ENCODE measurements at places on chromosomes 1 and 21.

GRCh38 chr1:39576016-39576657, 453 bp downstream of the PABPC4 start:
- DNase-seq = no peak

- no peak for DNase-seq
Measured at GRCh38 chr1:45089711-45090110, 77.7 kb downstream of the UROD start.

- peak; percentile 34 for DNase-seq
Measured at GRCh38 chr1:178768423-178768822, 43.4 kb downstream of the RALGPS2 start.

DNA sequence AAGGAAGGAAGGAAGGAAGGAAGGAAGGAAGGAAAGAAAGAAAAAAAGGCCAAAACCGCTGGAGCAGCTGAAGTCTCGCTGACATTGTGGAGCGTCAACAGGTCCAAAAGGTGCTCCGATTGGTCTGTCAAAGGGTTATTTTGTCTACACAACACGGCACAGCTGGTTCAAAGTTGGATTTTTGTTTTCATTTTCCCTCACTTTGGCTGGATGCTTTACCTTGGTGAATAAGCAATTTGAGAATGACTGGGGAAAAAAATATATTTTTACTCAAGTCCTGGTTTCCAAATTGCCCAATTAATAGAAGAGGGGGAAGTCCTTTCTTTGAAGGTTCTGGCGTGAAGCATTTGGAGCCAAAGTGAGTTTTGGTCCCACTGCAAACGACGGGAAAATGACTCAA, 19.3 kb upstream of the PAX7 start:
- no peak for DNase-seq

DNA sequence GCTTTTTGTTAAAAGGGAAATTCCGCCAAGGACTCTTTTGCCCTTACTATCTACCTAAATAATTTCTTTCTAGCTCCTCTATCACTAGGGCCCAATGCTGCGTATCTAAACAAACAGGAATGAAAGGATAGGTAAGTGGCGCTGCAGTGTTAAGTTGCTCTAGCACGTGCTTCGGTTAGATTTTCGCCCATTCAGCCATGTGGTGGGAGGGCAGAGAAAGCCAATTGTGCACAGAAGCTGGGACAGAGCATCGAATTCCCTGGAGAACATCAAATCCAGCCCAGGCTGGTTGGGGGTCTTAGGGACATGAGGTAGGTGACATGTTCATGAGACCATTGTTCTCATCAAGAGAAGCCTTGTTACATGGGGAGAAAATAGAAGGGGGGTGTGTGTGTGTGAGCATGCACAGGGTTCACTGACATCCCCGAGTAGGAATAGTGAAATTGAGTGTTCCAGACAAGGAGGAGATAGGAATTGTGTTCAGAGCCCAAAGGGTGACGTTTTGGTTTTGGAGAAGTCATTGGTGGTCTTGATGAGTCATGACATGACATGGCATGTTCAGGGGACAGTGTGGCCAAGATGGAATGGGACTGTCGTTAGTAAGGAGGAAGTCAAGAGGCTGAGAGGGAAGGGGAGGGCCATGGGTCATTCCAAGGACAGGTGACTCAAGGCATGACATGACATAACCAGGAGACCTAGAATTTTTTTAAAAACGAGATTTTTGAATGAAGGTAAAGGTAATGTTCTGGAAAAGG, 107.1 kb downstream of the TLR5 start:
- no peak for DNase-seq

- no peak for DNase-seq
Measured at GRCh38 chr1:72137656-72138055, 144.7 kb downstream of the NEGR1 start.

DNA sequence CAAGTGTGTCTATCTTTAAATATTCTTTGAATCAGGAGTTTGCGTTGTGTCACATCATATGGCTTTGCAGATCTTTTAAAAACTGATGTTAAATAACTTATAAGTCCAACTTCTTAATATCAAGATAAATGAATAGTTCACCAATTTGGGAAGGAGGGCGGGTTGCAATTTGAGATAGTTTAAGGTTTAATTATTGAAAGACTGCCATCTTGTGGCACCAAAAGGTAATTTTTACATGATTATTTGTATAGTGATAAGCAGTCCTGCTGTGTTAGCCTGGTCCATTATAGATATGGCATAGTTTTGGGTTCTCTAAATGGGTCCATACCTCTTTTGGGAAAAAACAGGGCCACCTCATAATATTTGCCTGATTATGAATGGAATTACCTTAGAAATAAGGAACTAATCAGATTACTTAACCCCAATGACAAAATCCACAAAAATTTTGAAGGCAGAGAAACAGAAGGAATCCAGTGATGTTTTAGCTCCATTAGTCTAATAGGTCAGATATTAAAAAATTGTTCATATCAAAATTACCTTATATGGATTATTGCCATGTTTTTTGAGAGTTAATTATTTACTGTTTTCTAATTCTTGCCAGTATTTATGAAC, 64.3 kb downstream of the PRKAA2 start:
- DNase-seq = peak; percentile 66

- no peak for DNase-seq
Measured at GRCh38 chr1:77308889-77309621, 27.2 kb downstream of the AK5 start.

- peak; percentile 84 for DNase-seq
Measured at GRCh38 chr1:240611619-240612480, at the start of gene GREM2. TSS of gene GREM2 (minus strand) at chr1:240612155. CDS start at chr1:240493475, 118,680 bp downstream.

DNA sequence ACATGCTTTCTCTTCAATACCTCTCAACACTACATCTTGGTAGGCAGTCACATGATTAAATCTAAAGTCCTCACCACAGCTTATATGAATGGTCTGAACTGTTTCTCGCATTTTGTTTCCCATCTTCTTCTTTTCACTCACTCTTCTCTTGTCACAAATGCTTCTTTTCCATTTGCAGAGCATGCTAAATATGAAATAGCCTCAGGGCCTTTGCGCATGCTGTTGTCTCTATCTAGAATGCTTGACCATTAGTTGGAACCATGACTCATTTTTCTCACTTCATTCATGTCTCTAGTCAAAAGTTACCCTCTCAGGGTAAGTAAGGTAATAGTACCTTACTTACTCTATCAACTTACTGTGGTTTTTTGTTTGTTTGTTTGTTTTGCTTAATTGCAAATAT, 239.7 kb downstream of the PTPRC start:
- DNase-seq = peak; percentile 21

DNA sequence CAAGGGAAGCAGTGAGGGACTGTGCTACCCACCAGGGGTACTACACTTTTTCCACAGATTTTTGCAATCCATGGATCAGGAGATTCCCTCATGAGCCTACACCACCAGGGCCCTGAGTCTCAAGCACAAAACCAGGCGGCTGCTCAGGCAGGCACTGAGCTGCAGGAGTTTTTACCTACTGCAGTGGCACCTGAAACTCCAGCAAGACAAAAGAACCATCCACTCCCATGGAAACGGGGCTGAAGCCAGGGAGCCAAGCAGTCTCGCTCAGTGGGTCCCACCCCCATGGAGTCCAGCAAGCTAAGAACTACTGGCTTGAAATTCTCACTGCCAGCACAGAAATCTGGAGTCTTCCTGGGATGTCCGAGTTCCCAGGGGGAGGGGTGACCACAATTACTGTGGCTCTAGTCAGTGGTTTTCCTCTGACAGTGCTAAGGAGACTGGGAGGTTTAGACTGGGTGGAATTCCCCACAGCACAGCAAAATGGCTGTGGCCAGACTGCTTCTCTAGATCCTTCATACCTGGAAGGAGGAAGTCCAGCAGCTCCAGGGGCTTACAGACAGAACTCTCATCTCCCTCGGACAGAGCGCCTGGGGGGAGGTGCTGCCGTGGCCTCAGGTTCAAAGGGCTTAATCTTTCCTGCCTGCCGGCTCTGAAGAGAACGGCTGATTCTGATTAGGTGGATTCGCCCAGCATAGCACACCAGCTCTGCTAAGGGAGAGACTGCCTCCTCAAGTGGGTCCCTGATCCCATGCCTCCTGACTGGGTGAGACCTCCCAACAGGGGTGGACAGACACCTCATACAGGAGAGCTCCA, 437.8 kb downstream of the LTN1 start:
- peak; percentile 54 for DNase-seq

- no peak for DNase-seq
Measured at GRCh38 chr1:20234788-20235535, 48.6 kb upstream of the PLA2G2C start.

- no peak for DNase-seq
Measured at GRCh38 chr1:33866281-33866680, 2.4 kb downstream of the HMGB4 start.

DNA sequence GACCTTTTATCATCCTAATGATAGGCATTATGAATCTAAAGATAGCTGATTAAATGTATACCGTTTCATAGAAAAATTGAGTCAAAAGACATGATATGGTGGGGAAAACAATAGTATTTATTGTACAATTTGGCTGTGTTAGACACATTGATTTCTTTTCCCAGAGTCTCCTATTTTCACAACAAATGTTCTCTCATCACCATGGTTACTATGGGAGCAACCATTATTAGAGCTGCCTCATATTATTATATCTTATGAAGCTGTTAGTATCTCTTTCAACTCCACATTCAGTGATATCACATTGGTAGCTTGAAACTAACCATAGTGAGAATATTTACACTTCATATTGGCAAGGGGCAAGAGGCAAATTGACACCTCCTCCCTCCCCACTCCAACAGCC, 10.7 kb upstream of the CTH start:
- no peak for DNase-seq

DNA sequence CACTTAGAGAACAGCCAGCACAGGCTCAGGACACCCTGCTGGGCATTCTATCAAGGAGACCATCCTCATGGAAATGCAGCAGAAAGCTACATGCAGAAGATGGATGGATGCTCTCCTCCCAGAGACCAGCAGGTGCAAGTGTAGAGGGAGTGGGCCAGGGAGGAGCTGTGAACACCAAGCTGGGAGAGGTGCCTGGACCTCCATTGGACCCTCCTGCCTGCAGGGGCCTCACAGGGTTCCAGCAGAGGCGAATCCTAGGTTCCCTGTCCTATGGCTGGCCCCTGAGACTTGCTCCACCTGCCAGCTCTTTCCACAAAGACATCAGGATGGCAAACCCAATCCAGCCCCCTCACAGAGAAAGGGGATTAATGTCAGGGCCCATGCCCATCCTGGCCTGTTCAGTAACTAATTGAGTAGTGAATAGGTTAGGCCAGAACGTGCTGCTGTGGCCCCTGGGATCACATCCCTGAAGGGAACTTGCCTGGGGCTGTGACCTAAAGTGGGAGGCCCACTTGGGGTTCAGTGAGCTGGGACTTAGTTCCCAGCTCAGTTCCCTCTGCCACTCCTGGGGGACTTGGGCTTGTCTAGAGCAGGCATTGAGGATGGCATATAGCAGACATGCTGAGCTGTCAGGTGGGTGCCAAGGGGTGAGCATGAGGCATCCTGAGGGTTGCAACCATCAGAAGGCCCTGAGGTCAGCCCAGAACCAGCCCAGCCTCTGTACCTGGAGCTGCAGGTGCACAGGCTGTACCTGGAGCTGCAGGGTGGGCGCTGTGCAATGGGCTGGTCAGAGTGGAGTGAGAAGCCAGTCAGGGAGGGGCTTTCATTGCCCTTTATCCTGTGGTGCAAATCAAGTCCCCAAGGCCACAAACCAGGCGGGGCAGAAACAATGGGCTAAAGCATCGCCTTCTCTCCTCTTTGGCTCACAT, 22.9 kb upstream of the ZNF678 start:
- DNase-seq = no peak

DNA sequence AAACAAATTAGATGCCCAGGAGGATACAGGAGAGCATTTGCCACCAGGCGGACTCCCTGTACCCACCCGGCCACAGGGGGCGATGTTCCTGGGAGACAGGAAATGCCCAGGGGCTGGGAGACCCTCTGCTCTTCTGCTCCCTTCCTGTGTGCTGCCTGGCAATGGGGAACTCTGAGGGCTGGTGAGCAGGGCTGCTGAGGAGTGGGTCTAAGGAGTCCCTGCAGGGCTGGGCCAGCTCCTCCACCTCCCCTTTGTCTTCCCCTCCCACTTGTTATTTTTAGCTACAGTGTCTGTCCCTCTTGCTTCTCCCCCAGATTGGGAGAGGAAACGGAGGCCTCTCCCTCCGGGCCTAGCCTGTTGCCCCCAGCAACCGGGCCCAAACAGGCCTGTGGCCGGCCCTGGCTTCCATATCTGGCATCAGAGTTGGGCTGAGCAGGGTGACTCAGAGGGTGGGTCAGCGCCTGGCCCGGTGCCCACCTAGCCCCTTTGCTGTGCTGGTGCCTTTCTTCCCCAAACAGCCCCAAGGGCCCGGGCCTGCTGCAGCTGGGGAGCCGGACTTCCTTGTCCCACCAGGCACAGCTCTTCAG, 11.6 kb downstream of the LMNA start:
- DNase-seq = peak; percentile 98

DNA sequence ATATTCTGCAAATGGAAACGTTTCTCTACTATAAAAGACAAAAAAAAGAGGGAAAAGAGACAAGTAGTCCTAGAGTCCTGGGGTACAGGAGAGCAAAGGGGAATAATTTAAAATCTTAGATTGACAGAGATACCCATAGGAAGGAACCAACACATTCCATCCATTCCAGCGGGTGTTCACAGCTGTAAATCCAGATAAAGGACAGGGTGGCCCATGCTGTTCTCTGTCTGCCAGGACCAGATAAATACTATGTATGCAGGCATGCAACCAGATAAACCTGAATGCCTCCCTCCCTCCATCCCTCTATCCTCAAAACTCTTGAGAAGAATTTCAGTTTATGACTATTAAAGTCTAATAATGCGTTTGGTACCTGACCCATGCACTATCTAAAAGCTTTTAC, 131.8 kb downstream of the PTPN14 start:
- DNase-seq = no peak

DNA sequence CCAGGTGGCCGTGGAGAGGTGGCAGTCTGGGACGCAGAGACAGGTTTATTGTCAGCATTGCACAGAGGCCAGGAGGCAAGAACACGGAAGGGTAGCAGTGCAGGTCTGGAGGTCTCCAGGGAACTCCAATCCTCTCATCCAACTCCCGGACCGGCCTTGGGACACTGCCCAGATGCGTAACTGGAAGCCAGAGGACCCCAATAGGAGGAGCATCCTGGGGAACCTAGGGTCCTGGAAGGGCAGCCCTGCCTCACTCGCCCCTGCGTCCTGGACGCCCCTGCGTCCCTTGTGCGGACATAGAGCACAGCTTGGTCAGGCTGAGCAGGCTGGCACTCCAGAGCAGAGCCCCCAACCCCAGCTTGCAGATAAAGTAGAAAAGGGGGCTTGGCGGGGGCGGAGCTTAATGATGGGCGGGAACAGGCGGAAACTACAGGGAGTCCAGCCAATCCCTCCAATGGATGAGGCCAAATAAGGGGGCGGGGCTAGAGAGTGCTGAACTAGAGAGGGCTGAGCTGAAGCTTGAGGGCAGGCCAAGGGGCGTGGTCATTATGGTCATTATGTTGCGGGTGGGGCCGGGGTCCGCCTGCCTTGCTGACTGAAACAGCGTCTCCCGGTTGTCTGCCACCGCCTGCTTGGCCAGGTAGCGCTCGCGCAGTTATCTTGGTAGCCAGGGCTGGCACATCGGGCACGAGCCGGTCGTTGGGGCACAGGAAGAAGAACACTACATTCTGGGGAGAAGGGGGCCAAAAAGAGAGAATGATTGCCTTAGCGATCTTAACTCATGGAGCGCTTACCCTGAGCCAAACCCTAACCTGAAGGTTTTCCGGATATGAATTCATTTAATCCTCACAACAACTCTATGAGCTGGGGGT, 3.7 kb upstream of the ARHGEF19 start:
- peak; percentile 79 for DNase-seq

GRCh38 chr1:228174482-228175315, 9.1 kb downstream of the IBA57 start:
- DNase-seq = no peak

GRCh38 chr1:23424293-23425192, at the start of gene TCEA3:
TSS of gene TCEA3 (minus strand) at chr1:23424748. CDS start at chr1:23424633, 115 bp downstream.
- peak; percentile 37 for DNase-seq

- no peak for DNase-seq
Measured at GRCh38 chr1:10113501-10113900, 80.7 kb downstream of the UBE4B start.

Data from EL (cell line).